ENCODE measurements at places on chromosomes 12 and 14.

DNA sequence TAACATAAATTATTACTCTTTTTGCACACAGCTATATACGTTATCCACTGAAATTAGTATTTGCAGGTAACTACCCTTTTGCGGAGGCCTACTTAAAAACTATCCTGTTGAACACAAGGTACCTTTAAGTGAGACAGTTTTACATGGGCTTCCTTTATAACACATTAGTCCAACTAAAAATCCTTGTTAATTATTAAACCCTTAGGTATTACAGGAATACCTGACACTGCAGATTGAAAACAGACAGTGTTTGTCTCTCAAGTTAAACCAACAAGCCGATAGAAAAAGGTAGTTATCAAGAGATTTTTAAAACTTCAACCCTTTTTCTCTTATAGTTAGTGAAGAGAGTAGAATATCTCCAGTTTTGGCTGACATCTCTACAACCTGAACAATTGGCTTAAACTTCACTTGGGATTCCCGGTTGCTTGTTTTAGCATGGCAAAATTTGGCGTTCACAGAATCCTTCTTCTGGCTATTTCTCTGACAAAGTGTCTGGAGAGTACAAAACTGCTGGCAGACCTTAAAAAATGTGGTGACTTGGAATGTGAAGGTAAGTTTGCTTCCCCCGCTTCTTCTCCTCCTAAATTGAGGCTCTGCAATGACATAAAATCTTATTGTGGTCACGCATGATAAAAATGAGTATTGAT lies at the start of gene MIA2:
Gene MIA2 (plus strand): TSS at position 236 of the 647 bp plus-strand sequence. CDS start 200 bp downstream, at position 436.
- no peak for DNase-seq

GRCh38 chr12:130687796-130688778 lies 28.0 kb downstream of the RIMBP2 start:
- DNase-seq: no peak

DNA sequence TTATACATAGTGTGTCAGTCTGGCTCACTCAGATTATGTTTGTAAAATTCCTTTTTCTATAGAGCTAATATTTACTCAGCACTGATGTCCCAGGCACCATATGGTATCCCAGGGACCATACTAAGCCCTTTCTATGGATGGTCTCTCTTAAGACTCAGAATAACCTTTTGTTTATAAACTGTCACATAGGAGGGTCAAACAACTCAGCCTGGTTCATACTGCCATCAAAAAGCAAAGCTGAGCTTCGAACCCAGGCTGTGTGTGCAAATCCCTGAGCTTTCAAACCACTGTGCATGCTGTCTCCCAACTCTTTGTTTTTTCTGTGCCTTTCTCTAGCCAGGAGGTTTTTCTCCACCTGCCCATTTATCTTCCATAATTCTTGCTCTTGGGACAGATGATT lies 135.6 kb upstream of the ARHGAP5 start:
- no peak for DNase-seq

DNA sequence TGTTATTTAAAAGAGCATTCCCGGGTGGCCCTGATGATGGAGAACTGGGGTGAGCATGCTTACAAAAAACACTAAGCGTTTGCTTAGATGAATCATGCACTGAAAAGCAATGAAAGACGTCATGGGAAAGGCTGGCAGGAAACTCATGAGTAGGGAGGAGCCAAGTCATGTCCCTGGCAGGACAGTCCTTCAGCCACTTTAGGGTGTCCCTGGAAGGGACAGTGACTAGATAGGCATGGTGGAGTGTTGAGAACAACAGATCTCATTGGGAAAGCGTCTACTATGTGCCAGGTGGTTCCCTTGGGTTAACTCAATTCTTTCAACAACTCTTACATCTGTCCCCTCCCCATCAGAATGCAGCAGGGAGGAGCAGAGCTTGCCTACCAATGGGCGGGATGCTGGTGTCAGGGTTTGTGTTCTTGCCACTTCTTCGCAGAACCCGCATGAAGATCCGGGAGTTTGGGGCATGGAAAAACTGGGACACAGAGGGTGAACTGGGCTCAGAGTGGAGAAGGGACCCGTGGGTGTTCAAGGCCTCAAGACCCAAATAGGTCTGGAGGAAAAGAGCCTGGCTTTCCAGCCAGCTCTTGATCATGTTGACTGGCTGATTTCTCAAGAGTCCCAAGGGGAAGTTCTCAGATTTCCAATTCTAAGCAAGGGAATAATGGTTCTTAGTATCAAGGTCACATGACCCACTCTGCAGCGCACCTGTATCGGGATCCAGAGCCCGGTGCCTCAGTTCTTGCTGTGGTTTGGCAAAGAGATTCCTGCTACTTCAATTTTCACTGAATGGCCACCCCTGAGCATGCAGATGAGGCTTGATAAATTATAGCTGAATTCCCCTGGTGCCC lies 653.9 kb upstream of the TBX3 start:
- no peak for DNase-seq

All from activated CD4-positive, CD25-positive, alpha-beta regulatory T cell treated with anti-CD3 and anti-CD28 coated beads, Interleukin-2, amount 50 U/mL, for 72 hours (primary cell).